ENCODE measurements at places on chromosomes 7 and 10. TPM values are rescaled to one million over a fixed set of nuclear protein-coding genes. Genes with fewer than 3 reads are reported as not detected.

DNA sequence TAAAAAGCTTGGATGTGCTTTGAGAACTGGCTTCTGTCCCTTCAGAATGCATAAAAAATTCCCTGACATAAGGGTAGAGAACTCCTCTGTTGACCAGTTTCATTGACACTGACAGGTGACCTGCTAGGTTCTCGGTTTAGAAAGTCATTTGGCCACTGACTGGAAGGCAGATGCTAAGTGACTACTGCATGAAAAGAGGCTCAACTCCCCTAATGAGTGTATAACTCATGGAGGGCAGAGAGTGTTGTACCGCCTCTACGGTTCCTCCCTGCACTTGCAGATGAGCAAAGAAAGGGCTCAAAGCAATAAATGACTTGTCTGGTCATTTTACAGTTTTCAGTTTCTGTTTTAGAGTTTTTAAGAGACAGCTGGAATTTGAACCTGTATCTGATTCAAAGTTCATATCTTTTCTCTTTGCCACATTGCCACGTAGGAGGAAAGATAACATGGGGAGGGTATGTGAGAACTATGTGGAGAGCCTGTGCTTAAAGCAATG lies 2.9 kb upstream of the FGL2 start:
- no peak for DNase-seq

GRCh38 chr7:25857376-25858067 lies 294.5 kb upstream of the NFE2L3 start:
- no peak for DNase-seq

- DNase-seq, result no peak
These were observed 717.0 kb upstream of the MBL2 start for GRCh38 chr10:53489335-53490182.

DNA sequence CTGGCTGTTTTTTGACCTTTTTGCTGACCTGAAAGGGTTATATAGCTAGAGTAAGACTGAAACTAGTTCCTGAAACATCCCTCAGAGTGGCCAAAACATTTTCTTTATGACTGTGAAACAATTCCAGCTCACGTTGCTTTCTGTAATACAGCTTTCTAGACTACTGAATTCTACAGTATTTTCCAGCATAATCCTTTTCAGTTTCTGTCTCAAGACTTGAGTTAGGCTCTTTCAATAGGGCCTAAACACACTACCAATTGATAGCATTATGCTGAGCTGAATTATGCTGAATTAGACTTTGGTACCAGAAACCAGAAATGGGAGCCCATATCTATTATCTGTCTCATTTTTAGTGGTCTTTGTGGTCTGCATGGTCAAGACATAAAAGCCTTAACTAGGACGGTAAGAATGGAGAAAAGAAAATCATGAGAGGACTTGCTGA lies 72.6 kb downstream of the EPDR1 start:
- DNase-seq, result no peak

The ENO4 gene
- not detected for total RNA-seq
